ENCODE measurements at places on chromosomes 5 and 9.

DNA sequence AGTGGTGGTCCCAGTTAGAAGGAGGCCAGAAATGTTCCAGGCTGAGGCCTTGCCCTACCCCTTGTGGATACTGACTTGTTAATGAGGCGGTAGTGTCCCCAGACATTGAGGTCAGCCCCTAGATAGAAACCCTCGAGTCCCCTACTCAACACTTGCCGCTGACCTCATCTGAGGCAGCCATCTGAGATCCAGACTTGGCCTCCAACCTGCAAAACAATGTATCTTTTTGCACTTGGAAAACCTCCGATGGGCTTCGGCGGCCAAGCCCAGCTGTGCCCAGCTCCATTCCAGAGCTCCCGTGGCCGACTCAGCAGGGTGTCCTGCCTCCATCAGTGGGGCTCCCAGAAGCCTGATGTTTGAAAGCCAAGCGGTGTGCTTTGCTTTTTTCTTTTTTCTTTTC lies 122.1 kb downstream of the WNK2 start:
- no peak for DNase-seq

DNA sequence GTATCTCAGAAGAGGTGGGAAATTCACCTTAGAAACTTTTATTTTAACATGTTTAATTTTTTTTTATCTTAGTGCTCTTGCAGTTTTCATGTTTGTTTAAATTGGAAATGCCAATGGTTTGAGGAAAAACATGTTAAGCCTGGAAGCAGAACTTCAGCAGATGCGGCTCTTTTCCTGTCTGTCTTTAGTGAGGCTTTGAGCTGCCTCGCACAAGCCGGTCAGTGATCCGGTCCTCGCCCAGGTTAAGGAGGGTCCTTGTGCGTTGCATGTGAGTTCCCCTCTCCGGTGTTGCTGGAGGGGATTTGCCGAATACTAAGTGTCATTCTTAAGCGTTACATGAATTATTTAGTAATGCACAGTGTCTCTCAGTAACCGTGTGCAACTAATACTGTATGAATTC lies 9.4 kb upstream of the PLEKHG4B start:
- DNase-seq = no peak

DNA sequence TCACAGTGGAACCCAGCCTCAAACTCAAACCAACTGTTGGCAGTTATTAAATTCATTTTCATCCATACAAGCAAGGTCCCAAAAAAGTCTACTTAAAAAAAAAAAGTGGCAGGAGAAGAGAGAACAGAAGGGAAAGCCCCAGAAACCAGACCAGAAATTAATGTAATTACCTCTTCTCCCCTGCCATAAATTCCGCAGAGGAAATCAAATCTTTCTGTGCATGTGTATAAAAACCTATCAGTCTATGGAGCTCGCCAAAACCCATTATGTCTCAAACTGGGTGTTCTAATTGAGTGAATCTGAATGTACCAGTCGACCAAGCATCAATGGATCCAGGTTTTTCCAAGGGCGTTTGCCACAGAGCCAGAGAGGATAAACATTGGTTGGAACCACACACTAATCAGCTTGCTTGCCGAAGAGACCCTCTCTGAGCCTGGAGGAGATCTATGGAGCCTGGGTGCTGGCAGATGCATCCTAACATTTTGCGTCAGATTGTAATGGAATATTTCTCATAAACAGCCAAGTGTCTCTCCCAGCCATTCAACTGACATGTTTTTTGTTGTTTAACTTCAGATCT lies 7.9 kb upstream of the HAND1 start:
- DNase-seq = no peak

- DNase-seq = no peak
Measured at GRCh38 chr5:95823738-95824609, 1.4 kb upstream of the GLRX start.

GRCh38 chr9:137838576-137838975 lies 39.0 kb upstream of the CACNA1B start:
- DNase-seq = no peak

- DNase-seq = no peak
Measured at GRCh38 chr5:101966476-101966875, 329.6 kb downstream of the SLCO4C1 start.

DNA sequence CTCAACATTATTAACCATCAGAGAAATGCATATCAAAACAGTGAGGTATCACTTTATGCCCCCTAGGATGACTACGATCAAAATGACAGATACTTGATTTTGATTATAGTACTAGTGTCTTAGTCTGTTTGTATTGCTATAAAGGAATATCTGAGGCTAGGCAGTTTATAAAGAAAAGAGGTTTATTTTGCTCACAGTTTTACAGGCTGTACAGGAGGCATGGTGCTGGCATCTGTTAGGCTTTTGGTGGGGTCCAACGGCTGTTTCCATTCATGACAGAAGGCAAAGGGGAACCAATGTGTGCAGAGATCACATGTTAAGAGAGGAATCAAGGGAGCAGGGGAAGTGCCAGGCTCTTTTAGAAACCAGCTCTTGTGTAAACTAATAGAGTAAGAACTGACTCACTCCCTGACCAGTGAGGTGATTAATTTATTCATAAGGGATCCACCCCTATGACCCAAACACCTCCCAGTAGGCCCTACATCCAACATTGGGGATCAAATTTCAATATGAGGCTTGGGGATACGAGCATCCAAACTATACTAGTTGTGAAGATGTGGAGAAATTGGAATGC lies 16.0 kb upstream of the AFF4 start:
- no peak for DNase-seq

GRCh38 chr5:68254810-68255209 lies 39.3 kb downstream of the PIK3R1 start:
- no peak for DNase-seq

DNA sequence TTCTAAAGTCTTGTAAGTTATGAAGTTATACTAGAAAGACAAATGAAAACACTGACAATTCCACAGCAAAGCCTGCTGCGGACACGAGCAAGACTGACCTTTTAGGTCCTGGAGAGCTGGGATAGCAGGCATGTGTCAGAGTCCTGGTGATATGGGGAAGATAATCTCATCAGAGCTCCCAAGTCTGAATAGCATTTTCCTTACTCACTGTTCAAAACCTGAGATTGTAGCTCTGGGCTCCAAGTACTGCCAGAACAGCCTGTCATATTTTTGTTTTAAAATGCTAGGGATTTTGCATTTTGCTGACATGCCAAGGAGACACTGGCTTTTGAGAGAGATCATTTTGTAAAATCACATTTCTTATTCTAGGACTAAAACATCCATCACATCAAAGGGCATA lies 90.1 kb downstream of the DRD1 start:
- no peak for DNase-seq

DNA sequence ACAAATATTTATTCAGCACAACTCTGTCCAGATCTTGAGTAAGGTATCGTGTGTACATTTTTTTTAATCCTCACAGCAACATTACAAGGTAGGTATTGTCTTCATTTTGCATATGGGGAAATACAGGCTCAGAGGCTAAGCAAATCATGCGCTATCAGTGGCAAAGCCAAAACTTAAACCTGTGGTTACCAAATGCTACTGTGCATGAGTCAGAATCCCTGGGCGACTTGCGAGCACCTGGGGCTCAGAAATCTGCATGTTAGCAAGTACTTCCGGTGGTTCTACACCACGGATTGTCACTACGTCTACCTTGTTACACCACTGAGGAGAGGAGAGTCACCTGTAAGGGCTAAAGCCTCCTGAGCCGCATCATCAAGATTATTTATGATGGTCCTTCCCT lies 21.3 kb downstream of the C5orf58 start:
- no peak for DNase-seq

- no peak for DNase-seq
Measured at GRCh38 chr9:129786481-129786880, 16.5 kb upstream of the TOR1B start.

DNA sequence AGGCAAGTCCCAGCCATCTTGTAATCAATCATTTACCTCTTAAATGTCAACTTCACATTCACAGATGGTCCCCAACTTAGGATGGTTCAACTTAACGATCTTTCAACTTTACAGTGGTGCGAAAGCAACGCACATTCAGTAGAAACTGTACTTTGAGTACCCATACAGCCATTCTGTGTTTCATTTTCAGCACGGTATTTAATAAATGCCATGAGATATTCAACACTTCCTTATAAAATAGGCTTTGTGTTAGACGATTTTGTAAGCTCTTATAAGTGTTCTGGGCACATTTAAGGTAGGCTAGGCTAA lies 47.1 kb upstream of the ANGPTL2 start:
- no peak for DNase-seq

DNA sequence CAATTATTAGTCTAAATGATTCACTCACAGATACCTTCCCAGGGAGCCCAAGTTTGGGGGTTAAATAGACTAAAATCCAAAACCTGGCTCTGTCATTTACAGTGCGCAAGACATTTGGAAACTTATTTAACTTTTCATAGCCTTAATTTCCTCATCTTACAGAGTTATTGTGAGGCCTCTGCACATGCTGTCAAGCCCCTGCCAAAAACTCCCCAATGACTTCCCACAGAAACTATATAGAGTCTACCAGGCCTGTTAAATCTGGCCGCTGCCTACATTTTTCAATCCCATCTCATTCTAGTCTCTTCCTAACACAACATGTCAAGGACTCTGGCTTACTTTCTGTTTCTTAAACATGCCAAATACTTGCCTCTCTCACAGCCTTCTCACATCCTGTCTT lies 412.5 kb downstream of the ELAVL2 start:
- DNase-seq = no peak

GRCh38 chr5:36635721-36636390 lies 29.4 kb downstream of the SLC1A3 start:
- DNase-seq = no peak

GRCh38 chr5:112636751-112637150 lies 100.9 kb upstream of the APC start:
- DNase-seq = no peak

DNA sequence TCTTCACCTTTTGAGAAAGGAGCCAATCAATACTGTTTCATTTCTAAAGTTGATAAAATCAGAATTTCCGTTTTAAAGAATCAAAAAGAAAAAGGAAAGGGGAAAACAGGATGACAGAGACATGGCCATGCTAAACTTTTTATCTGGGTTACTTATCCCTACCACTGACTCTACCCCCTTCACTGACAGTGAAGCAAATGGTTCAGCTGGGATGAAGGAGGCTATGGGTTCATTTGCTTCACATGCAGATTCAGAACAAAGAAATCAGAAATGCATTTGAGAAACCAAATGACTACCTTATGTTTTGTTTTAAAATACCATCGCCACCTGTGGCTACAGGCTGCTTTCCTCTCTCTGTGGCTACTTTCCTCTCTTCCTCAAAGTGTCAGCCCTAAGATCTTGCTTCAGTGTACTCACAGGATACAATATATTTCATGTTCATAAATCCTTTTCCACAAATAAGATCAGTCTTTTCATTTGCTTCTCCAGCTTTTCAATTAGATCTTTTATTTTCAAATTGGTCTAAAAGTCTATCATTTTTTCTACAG lies 53.3 kb downstream of the LPAR1 start:
- no peak for DNase-seq

GRCh38 chr5:170362656-170363055 lies 26.5 kb downstream of the KCNMB1 start:
- no peak for DNase-seq

DNA sequence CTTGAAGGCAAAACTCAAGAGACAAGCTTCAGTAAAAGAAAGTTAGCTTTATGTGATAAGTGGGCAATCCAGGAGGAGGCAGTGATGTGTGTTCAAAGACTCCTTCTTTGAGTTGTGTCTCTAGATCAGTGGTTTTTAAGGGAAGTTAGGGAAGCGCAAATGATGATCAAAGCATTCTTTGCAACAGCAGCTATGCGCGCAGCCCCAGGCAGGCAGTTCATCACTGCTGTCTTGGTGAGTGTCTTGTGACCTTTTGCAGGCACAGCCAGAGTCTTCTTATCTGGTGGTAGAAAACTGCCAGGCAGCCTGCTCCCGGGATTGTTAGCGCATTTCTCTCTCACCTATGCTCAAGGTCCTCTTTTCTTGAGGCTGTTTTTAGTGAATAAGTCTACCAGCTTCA lies 40.3 kb upstream of the CLK4 start:
- no peak for DNase-seq

DNA sequence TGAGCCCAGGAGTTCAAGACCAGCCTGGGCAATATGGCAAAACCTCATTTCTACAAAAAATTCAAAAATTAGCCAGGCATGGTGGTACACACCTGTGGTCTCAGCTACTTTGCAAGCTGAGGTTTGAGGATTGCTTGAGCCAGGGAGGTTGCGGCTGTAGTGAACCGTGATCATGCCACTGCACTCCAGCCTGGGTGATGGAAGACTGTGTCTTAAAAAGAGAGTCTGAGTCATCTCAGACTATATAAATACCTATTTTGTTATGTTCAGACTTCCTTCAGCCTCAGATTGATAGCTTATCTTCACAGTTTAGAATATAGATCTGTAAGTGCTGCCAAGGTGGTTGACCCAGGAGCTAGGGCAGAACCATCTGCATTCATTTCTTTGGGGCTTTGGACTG lies 1.6 kb upstream of the PAIP2 start:
- no peak for DNase-seq

DNA sequence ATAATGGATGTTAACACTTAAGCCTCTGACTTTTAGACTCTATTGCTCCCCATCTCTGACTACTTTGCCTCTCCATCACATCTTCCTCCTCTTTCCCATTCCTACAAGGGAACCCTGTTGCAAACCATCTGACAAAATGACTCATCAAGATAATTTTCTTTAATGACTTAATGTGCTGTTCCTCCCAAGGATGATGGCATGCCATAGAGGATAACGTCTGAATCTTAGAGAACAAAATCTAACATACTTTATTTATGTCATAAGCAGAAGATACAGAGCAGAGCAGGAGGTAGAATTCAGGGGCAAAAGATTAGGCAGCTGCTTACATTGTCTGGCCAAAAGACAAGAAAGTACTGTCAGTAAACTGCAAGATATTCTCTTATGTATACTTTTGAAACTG lies 76.8 kb downstream of the FGF10 start:
- DNase-seq = no peak

- no peak for DNase-seq
Measured at GRCh38 chr5:171926311-171926710, 80.1 kb downstream of the FBXW11 start.

GRCh38 chr9:8895861-8896224 lies 1096.3 kb upstream of the DMAC1 start:
- DNase-seq = no peak

- DNase-seq = no peak
Measured at GRCh38 chr9:96121136-96121535, 180.8 kb downstream of the HSD17B3 start.

DNA sequence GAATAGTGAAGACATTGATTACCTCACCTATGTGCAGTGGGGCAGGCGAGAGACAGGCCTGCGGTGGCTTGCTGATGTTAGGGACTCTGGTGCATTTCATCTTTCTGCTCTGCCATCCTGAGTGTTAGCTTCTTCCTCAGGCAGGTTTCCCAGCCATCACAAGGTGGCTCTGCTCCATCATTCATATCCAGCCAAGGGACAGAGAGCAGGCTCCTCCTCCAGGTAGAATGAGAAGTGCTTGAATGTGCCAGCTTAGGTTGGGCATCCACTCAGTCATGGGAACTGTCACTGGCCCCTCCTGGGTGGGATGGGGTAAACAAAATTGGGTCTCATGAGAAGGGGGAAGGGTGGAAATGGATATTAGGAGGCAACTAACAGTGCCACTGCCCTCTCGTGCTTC lies 24.8 kb downstream of the GPR107 start:
- no peak for DNase-seq

GRCh38 chr5:172953776-172954675 lies 5.2 kb upstream of the RPL26L1 start:
- no peak for DNase-seq

Data from stimulated activated CD8-positive, alpha-beta memory T cell treated with anti-CD3 and anti-CD28 coated beads, Interleukin-15, amount 100 ng/mL, for 24 hours (primary cell).